ENCODE measurements at places on chromosomes 6 and 20. TPM values are rescaled to one million over a fixed set of nuclear protein-coding genes. Genes with fewer than 3 reads are reported as not detected.

- DNase-seq, result no peak
These were observed 167.5 kb downstream of the CD83 start for GRCh38 chr6:14284969-14285590.

DNA sequence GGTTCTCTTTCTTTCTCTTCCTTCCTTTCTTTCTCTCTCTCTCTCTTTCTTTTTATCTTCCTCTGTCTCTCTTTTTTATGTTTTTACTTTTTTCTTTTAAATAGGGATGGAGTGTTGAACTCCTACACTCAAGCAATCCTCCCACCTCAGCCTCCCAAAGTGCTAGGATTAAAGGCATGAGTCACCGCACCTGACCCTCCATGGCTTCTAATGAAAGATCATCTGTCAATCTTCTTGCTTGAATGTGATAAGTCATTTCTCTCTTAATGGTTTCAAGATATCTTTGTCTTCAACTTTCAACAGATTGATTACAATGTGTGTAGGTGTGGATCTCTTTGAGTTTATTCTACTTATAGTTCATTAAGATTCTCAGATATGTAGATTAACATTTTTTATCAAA lies 25.2 kb upstream of the HLA-DOA start:
- DNase-seq, result no peak

DNA sequence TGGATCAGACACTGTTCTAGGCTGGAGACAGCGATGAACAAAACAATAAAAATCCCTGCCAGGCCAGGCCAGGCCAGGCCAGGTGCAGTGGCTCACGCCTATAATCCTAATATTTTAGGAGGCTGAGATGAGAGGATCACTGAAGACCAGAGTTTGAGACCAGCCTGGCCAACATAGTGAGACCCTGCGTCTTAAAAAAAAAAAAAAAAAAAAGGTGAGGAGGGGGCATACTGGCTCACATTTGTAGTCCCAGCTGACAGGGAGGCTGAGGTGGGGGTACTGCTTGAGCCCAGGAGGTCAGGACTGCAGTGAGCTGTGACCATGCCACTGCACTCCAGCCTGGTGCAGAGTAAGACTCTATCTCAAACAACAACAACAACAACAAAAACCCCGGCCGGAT lies 4.5 kb downstream of the MUCL3 start:
- DNase-seq, result no peak

DNA sequence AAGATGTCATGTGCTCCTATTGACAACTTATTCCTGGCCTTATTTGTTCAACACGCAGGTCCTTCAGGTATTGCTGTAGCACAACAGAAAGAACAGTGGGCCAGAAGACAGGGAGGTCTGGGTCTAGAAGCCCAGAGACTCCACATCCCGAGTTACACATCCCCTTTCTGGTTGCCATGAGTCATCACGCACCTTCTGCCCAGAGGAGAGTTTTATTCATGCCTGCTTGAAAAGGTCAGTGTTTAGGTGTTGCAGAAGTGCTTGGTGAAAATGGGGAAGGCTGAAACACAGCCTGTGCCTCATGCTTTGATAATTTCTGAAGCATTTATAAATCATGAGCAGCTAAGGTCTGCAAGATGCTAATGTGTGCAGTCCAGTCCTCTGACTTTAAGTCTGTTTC lies 256.4 kb downstream of the GMPR start:
- DNase-seq, result no peak

Gene LGSN
- not detected for polyA plus RNA-seq

Gene GZF1
- polyA plus RNA-seq, result 10.4 TPM

Gene MLN
- polyA plus RNA-seq, result not detected

Gene BEND3
- polyA plus RNA-seq, result 0.36 TPM

Gene SLC35F1
- 1.4 TPM for polyA plus RNA-seq

Gene RNF146
- polyA plus RNA-seq, result 34.6 TPM

Gene TMEM151B
- 0.88 TPM for polyA plus RNA-seq

Gene ALDH5A1
- polyA plus RNA-seq, result 7.7 TPM

All from right cardiac atrium (tissue), 5 donors.